Stimulated activated CD8-positive, alpha-beta memory T cell treated with anti-CD3 and anti-CD28 coated beads, Interleukin-2, amount 100 ng/mL, for 48 hours (primary cell): ENCODE measurements at places on chromosomes 4 and X.

DNA sequence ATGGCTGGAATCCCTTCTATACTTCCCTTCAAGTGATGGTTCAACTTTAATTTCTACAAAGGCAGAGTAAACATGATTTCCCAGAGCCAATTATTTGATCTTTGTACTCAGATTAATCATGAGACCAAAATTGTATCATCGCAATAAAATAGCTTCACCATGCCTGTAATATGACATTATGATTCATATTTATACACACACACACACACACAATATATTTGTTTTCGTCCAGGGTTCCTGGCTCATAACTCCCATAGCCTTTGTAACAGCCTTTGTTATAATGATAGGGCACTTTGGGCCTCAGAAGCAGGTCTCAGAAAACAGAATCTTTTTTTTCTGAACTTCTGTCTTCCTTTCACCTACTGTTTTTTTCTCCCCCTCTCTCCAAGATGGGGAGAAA lies 270.6 kb downstream of the ADGRA3 start:
- DNase-seq, result no peak

GRCh38 chr4:79445371-79445781 lies 37.3 kb upstream of the GK2 start:
- DNase-seq, result no peak

DNA sequence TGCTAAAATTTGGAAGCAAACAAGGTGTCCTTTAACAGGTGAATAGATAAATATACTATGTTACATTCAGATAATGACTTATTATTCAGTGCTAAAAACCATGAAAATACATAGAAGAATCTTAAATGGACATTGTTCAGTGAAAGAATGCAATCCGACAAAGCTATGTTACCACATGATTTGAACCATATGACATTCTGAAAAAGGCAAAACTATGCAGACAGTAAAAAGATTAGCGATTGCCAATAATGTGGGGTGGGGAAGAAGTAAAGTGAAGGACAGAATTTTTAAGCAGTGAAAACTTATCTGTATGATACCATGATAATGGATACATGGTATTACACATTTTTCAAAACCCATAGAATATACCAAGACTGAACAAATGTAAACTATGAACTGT lies 926.9 kb downstream of the FAT4 start:
- no peak for DNase-seq

GRCh38 chr4:25020236-25020635 lies 10.5 kb downstream of the LGI2 start:
- no peak for DNase-seq

DNA sequence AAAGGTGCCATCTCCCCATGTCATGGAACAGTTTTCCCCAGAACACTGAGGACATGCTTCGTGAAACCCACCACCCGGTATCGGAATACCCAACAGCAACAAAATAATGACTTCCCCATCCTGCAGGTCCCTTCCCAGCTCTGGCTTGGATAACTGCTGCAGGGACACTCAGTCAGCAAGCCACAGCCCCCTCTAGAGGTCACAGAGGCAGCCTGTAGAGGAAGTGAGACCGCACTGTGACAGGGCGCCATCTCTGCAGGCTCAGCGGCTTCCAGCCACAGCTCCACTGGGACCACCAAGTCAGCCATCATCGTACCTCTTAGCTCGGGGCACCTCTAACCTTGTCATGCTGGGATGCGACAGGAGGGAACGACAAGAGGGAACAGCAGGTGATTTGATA lies 315.9 kb downstream of the LDB2 start:
- no peak for DNase-seq

DNA sequence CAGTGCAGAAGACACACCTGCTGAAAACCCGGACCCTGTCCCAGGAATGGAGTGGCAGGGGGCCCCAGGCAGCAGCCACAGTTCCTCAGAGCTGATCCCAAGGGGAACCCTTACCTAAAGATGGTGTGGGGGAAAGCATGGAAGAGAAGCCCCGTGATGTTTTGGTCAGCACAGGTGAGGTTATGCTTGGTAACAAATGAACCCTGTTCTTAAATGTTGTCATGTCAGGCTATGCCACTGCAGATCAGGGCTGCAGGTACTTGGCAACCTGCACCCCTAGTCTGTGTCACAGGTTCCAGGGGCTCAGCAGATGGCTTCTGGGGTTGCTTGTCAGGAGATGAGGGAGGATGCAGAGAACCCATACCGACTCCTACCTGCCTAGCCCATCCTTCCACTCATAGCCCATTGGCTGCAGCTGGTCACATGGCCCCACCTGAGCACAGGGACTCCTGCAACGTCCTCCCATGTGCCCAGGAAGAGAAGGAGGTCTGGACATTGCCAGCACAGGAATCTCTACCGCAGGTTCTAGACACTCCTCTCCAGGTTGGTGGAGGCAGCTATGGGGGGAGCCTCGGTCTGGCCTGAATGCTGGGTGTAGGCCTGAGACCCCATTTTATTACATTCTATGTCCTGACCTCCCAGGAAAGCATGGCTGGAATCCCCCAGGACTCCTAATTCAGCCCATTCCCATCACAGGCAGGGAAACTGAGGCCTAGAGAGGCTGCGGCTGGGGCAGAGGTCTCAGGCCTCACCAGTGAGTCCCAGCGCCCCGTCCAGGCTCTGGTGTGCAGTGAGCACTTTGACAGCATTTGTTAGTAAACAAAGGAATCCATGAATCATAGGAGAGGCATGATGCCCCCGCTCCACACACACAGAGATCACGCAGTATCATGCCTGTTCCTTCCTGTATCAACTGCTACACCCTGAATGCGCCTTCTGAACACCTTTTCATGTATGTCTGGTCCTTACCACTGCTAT lies 51.1 kb downstream of the ADRA2C start:
- DNase-seq, result no peak

DNA sequence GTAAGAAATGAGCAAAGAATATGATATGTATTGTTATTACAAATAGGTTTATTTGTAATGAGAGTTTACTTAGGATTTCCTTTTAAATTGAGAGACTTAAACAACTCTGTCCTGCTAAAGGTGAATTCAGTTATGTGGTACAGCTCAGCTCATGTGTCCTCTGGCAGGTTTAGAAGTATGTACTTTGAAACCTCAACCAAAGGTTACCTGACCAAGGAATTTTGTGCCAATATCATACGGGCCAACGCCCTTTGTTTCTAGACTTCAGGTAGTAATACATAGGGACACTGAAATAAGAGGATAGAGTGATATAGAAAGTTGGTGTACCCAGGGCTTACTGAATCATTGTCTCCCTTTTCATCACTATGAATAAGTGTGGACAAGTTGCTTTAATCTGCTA lies 25.7 kb downstream of the SLAIN2 start:
- no peak for DNase-seq

DNA sequence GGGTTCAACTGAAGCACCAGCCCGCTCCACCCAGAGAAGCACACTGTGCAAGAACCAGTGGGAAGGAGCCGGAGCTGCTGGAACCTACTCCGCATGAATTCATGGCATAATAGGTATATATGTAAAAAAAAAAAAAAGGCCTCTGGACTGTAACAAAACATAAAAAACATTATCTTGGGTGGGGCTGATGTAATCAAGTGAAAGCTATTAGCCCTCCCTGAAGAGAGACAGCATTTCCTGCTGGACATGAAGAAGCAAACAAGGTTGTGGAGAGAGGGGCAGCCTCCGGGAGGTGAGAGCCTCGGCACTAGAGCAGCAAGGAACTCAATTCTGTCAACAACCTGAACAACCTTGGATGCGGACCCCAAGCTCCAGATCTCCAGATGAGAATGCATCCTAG lies 50.7 kb downstream of the PLAC1 start:
- DNase-seq, result no peak

GRCh38 chrX:15675490-15675921 lies 10.9 kb upstream of the CLTRN start:
- peak; percentile 75 for DNase-seq

- DNase-seq, result no peak
Observed at GRCh38 chr4:185305979-185306442, 89.7 kb downstream of the LRP2BP start.

- no peak for DNase-seq
Observed at GRCh38 chrX:100440006-100440405, 29.9 kb upstream of the PCDH19 start.

- peak; percentile 23 for DNase-seq
Observed at GRCh38 chrX:17535229-17535628, 160.2 kb downstream of the NHS start.

- no peak for DNase-seq
Observed at GRCh38 chrX:96985046-96985445, 101.3 kb downstream of the RPA4 start.

DNA sequence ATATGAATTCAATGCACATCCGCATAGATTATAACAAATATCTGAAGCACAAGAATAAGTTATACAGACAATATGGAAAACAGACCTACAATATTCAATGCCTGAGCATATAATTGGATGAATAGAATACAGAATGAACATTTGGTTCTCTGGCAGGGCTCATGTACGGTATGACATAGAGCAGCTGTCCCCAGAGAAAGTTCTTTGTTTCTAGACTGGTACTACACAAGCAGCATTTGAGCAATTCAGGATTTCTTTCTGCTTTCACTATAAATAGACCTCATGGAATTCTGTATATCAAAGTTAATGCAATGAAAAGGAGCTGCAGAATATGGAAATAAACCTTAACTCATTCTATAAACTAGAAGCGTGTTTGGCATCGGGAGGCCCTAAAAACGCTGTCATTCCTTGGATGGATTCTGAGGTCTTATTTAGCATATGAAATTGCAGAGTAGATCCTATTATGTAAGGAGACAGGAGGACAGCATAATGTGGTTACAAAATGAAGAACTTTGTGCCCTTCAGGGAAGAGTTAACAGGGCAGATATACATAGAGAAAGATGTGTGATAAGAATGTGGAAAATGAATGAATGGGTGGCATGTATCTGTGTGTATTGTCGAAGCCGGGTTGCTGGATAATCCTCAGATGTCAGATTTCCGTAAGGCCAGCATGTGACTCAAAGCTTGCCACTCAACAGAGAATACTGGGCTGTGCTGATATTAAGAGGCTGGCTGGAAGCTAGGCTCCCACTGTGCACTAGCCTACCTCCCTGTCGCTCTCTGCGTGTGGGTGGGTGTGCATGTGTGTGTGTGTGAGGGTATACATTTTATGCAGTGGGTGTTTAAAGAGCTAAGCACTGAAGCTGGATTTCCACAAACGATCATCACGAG lies 103.3 kb upstream of the SLC4A4 start:
- no peak for DNase-seq

- no peak for DNase-seq
Observed at GRCh38 chr4:1041147-1041935, 29.9 kb downstream of the FGFRL1 start.

- DNase-seq, result no peak
Observed at GRCh38 chr4:173696011-173696410, 166.0 kb upstream of the HAND2 start.

GRCh38 chr4:26860922-26861433 lies 337 bp downstream of the STIM2 start:
- no peak for DNase-seq

DNA sequence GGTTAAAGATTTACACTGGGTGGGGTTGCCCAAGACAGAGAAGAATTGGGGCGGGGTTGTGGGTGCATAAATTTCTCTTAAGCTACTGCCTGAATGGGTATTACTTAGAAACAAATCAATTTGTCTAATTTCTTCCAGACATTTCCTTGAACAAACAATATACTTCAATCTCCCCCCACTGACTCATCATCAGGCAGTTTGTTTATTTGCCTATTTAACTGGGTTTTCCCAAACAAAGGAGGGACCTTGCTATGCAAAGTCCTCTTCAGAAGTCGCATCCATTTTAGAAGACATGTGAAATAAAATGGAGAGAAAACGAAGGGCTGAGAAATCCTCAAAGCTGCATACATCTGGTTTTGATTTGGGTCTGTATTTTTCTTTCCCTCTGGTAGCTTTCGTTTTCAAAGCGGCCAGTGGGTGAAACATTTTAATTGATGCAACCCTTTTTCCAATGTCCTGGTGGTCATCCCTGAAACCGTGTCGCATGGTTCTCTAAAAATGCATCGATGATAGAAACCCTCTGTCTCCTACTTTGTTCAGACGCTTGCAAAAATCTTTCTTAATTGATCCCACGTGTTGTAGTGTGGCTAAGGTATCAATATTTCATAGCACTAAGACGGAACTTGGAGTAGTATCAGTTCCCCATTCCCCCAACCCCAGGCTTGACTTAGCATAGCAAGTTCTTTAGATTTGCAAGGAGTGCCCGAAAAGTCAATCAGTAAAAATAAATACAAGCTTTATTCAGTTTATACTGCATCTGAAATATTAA lies 115.1 kb upstream of the MXRA5 start:
- no peak for DNase-seq

DNA sequence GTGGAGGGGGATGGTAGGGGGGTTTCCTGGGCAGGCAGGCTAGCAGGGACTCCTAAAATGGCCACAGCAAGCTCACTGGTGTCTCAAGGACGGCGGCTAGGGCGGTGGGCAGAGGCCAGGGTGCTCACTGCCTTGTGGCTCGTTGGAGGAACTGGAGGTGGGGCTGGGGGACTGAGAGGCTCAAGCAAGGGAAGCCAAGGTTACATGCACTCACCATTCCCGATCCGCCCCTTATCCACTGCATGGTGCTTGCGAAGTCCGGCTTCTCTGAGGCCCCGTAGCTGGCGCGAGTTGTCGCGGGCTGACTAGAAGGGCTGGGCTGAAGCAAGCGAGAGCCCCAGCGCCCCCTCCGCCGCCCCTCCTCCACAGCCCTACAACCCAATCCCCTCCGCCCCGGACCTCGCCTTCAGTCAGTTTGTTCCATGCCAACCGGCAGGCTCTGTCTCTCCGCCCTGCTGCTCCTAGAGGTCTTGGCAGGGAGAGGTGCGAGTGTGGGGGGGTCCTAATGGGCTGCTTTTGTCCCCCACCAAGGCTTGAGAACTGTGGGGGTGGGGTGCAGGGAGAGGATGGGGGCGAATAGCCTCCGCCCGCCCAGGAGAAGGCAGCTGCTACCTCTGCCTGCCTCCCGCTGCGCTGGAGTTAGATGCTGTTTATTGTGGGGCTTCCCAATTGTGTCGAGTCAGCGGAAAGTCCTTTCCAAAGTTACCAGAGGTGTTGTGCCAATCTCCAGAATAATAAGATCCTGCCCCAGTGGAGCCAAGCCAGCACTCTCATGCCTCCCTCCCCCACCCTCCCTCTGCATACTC lies at the start of gene ARHGEF9:
TSS of gene ARHGEF9 (minus strand) at position 313 of the 806 bp plus-strand sequence. CDS start at position 244, 69 bp downstream.
- no peak for DNase-seq

GRCh38 chrX:154317391-154317995 lies 21.9 kb downstream of the TKTL1 start:
- DNase-seq, result no peak
